Lower lobe of right lung (tissue), 2 donors: ENCODE measurements at places on chromosomes 3 and 15.

DNA sequence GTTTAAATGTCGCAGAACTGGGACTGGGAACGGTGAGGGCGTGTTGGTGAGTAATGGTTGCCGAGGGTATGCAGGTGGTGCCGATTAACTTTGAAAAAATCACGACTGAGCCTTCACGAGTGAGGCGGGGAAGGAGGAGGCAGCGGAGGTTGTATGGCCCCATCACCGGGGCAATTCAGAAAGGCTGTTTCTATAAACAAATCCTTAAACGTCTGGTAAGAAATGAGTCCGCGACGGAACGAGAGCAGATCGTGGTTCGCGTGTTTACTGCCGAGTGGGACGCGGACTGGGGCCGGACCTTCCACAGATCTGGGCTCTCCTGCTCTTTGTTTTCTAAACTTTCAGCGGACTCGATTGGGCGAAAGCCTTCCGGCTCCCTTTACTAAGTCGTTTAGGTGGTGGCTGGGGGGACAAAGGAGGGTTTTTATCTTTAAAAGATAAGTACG is 2.7 kb downstream of the IGF1R start:
- peak overlapping the region; percentile 87 for H3K27ac ChIP-seq
- H3K36me3 ChIP-seq, result no peaks in the 10 kb centered on the region
- peaks cover 6% of the 10 kb centered on the region for H3K27me3 ChIP-seq
- DNase-seq, result no peak
- peak overlapping the region; percentile 80 for H3K4me3 ChIP-seq

GRCh38 chr15:96177279-96177678 is 153.2 kb upstream of the NR2F2 start:
- no peak for DNase-seq
- H3K4me3 ChIP-seq, result no peak overlapping the region
- no peak overlapping the region for H3K27ac ChIP-seq

GRCh38 chr3:66423791-66424190 is 77.0 kb downstream of the LRIG1 start:
- DNase-seq, result no peak
- peaks cover 30% of the 10 kb centered on the region for H3K4me1 ChIP-seq
- no peak overlapping the region for H3K27ac ChIP-seq

DNA sequence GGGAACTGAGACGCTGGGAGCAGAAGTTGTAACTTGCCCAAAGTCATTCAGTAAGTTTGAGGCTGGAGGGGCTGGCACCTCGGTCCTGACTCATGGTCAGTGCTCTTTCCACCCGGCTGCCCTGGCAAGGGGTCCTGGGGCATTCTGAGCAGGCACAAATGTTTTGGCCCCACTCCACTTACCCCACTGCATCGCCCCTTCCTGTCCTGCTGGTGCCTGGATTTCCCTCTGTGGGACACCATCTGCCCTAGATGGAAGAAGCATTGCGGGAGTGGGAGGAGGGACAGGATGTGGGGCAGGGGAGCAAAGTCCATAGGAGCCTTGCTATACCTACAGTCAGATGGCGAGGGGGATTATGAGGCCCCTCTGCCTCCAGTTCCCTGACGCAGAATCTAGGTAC is 4.5 kb downstream of the CORO2B start:
- H3K4me3 ChIP-seq, result no peak overlapping the region
- H3K27ac ChIP-seq, result no peak overlapping the region
- no peak for DNase-seq
- peaks cover 7% of the 10 kb centered on the region for H3K27me3 ChIP-seq
- no peaks in the 10 kb centered on the region for H3K36me3 ChIP-seq
- peaks cover 25% of the 10 kb centered on the region for H3K4me1 ChIP-seq

DNA sequence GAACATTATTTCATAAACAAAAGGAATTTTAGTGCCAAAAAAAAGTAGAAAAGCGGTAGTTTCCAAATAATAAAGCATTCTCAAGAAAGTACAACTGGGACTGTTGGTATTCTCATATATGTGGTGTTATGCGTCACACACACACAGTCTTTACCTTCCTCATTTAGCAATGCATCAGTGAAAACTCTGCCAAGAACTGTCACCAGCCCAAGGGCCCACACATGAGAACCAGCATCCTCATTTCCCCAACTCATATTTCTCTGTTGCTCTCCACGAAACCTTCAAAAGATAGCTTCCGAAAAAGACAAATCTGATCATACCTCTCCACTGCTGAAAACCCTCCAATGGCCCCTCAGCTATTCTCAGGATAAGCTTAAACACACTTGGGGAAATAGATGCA is 150.7 kb downstream of the CADPS start:
- H3K27me3 ChIP-seq, result no peaks in the 10 kb centered on the region
- no peak overlapping the region for H3K4me3 ChIP-seq
- H3K27ac ChIP-seq, result no peak overlapping the region
- DNase-seq, result no peak

DNA sequence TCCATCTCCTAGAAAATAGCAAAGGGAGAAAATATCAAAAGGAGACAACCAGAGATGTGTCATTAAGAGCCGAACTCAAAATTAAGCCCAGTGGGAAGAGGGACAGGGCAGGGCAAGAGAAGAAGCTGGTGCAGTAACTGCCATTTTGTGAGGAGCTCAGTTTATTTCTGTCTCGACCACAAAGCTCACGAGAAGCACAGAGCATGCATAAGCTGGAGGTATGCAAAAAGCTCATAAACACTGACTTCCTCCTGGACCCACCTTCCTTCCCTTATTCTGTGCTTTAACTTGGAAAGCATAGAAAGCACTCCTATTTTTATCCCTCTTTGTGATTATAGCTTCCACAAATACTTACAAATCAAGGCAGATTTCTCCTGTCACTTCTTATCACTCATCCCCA is 81.3 kb downstream of the DGKG start:
- H3K27ac ChIP-seq, result no peak overlapping the region
- no peaks in the 10 kb centered on the region for H3K4me1 ChIP-seq
- H3K4me3 ChIP-seq, result no peak overlapping the region
- no peak for DNase-seq
- H3K27me3 ChIP-seq, result no peaks in the 10 kb centered on the region

DNA sequence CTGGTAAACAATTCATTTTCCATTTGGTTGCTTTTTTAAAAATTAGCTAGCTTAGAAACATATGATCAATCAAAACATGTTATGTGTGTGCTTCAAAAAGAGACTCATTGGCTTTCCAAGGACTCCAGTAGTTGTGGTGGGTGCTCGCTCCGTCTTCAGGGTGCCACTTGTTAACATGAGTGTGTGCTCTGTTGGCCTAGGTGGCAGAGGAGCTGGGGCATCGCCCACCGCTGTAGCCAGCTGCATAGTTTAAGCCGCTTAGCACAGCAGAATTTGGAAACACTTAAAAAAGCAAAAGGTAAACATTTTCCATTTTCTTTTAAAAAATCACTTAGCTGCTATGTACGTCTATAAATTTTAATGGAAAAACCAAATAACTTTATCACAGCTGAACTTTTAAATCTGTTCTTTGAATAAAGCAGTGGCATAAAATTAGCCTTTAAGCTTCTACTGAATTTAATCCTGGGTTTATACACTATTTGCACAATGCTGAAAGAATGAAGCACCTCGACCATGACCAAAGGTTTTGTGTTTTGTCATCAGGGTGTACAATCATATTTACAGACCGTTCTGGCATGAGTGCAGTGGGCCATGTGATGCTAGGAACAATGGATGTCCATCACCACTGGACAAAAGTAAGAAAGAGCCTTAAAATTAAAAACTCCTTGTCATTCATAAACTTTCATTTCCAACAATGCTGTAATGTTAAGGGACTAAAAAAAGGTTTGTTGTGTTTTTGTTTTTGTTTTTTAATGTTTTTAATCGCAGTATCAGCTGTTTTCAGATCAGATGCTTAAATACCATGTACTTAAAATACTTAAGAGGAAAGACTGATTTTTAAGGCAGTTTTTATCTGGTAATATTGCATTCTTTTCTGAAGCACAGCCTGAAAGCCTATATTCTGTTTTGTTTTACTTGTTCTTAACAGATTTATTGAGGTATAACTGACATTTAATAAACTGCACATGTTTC is 57.9 kb downstream of the TCAIM start:
- H3K27ac ChIP-seq, result no peak overlapping the region
- H3K36me3 ChIP-seq, result peaks cover 27% of the 10 kb centered on the region
- no peak for DNase-seq
- no peaks in the 10 kb centered on the region for H3K27me3 ChIP-seq
- no peaks in the 10 kb centered on the region for H3K4me1 ChIP-seq
- H3K4me3 ChIP-seq, result no peak overlapping the region

DNA sequence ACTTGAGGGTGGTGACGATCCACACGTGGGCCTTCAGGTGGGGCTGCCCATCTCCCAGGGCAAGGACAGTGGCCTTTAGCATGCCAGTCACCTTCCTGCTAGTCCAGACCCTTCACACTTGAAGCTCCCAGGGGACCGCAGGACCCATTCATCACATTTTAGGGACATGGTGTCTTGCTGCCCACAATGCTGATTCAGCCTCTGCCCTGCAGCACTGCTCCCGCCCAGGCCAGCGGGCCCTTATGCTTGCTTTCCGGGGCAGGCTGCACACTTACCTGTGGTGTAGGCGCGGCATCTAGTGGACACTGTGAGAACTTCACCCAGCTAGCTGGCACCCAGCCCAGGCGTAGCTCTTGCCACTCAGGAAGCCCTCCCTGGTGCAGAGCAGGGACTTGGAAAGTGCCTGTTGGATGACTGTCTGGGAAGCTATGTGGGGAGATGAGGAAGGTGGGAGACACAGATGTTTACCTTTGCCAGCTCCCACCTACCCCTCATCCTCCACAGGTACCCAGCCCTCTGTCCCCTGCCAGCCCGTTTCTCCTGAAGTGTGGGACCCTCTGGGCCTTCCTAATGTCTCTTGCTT is 26.3 kb upstream of the NR2C2 start:
- no peak overlapping the region for H3K27ac ChIP-seq
- peaks cover 10% of the 10 kb centered on the region for H3K4me1 ChIP-seq
- no peak overlapping the region for H3K4me3 ChIP-seq
- H3K27me3 ChIP-seq, result no peaks in the 10 kb centered on the region

GRCh38 chr15:98144388-98144787 is 183.9 kb downstream of the ARRDC4 start:
- H3K36me3 ChIP-seq, result no peaks in the 10 kb centered on the region
- DNase-seq, result no peak
- no peaks in the 10 kb centered on the region for H3K4me1 ChIP-seq
- H3K4me3 ChIP-seq, result no peak overlapping the region
- H3K27ac ChIP-seq, result no peak overlapping the region

DNA sequence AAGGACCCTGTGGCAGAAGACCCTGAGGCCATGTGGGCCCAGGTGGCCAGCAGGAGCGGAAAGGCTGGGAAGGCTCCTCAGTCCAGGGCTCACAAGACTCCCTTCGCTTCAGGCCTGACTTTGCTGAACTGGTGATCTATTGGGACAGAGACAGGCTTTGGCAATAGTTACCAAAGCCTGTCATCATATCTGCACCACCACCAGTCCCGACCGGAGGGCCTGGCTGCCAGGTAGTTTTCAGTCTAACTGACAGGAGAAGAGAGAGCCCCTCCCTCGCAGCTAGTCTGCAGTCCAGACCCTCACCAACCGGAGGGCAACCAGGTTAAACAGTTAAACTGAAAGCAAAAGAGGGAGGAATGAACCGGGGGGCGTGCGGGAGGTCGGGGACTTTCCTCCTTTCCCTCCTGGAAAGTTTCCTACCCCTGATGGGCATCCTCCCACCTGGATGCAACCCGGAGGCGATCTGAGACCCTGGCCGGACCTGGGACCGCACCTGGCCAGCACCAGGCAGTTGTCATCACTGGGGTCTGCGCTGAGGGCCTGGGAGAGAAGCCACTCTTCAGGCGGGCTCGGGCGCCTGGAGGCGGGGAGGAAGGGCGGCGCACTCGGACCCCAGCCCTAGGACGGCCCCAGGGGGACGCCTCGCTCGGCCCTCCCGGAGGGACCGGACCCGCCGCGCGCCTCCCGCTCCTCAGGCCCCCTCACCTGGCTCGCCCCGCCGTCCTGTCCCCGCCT is 435 bp downstream of the RAB27A start:
- H3K4me3 ChIP-seq, result peak overlapping the region; percentile 80
- H3K4me1 ChIP-seq, result peaks cover 42% of the 10 kb centered on the region
- peak; percentile 58 for DNase-seq
- peak overlapping the region; percentile 96 for H3K27ac ChIP-seq

DNA sequence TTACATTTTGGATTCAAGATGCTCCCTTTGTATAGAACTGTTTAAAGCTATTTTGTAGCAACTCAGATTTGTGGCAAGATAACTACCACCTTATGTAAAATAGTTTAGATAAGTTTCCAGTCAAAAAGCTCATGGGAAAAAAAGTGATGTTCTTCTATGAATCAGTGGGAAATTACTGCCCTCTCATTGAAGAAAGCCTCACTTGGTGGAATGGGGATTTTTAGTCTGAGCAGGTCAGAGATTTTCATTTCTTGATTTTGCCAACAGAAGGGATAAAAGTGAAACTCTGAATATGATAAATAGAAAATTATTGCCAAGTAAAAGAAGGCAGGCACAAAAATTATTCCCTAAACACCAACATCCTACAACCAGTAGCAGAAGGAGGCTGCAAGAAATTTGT is 25.8 kb upstream of the CSTA start:
- no peak for DNase-seq
- H3K4me3 ChIP-seq, result no peak overlapping the region
- no peaks in the 10 kb centered on the region for H3K27me3 ChIP-seq
- no peak overlapping the region for H3K27ac ChIP-seq
- peaks cover 17% of the 10 kb centered on the region for H3K4me1 ChIP-seq
- H3K36me3 ChIP-seq, result no peaks in the 10 kb centered on the region

GRCh38 chr3:169602482-169602881 is 61.0 kb downstream of the MECOM start:
- no peak overlapping the region for H3K4me3 ChIP-seq
- no peak overlapping the region for H3K27ac ChIP-seq
- no peaks in the 10 kb centered on the region for H3K4me1 ChIP-seq
- H3K27me3 ChIP-seq, result no peaks in the 10 kb centered on the region
- no peaks in the 10 kb centered on the region for H3K36me3 ChIP-seq

DNA sequence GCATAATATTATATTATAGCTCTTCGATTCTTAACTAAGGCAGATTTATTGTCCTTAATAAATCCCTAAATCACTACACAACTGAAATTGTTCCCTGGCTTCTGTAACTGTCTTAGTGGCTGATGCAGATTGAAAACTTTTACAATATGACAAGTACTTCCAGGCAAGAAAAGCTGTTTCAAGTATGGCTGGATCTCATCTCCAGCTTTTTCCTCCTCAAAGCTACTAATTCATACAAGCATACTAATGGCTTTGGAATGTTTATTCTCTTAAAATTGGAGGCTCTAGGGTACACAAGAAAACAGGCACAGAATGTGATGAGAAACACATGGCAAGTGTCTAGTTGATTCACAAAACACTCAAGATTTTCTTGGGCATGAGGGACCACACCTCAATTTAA is 351.5 kb upstream of the ICE2 start:
- DNase-seq, result no peak
- H3K27me3 ChIP-seq, result no peaks in the 10 kb centered on the region
- no peaks in the 10 kb centered on the region for H3K4me1 ChIP-seq
- no peak overlapping the region for H3K27ac ChIP-seq

DNA sequence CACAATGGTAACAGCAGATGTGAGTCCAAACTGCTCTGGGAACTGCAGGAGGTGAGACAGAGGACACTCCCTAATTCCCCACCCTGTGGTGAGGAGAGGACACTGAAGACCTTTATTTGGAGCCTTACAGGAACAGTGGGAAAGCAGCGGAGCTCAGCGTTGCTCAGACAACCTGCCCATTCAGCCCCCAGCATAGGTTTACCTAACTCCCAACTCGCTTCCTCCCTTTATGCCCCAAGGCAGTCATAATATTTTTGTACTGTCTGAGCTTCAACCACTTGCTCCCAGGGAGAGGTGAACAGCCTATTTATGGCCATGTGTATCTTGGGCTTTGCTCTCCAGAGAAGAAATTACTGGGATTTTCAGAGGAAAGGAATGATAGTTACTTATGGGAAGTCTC is 34.1 kb downstream of the SHC4 start:
- H3K36me3 ChIP-seq, result no peaks in the 10 kb centered on the region
- H3K4me3 ChIP-seq, result no peak overlapping the region
- no peak overlapping the region for H3K27ac ChIP-seq
- no peak for DNase-seq
- H3K27me3 ChIP-seq, result no peaks in the 10 kb centered on the region
- no peaks in the 10 kb centered on the region for H3K4me1 ChIP-seq
